Stimulated activated CD8-positive, alpha-beta memory T cell treated with anti-CD3 and anti-CD28 coated beads, Interleukin-4, amount 100 ng/mL, for 4 hours (primary cell): ENCODE measurements at places on chromosomes 2 and 18.

DNA sequence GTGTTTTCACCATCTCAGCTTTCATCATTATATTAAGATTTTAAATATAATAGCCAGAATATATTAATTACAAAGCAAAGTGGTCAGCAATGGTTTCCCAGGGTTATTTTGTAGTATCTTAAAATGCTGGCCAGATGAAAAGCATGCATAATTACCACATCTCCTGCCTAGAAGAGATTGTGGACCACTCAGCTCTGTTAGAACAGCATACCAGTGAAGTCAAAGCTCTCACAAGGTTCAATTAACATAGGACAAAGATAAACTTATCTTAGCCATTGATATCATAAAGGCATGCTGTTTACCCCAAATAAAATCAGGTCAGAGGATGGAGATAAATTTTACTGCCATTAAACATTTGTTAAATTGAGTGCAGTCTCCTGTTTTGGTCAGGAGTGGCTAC, 19.3 kb upstream of the PDE1A start:
- no peak for DNase-seq

DNA sequence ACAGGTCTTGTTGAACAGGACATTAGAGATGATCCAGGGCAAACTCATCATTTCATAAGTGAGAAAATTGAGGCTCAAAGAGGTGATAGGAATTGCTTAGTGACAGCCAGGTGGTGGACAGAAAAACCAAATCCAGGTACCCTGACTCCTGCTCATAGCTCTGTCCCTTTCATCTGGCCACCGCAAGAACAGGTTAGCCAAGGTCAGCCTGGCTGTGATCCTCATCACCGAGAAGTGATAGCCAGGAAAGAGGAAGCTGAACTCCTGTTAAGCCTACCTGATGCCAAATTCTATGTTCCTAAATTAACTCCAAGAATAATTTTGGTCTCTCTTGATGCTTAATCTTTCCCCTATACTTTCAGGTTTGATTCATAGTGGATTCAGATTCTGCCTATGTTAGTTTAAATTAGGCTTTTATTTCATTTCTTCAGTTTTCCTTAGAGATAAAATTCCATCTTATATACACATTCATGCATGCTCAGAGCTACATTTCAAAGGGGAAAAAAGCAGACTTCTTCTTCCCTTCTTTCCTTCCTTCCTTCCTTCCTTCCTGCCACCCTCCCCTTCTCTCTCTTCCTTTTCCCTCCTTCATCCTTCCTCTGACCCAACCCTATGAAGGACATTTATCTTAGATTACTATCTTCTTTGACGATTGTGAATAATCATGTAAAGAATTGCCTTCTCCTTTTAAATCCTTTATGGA, 17.3 kb upstream of the CRIM1 start:
- no peak for DNase-seq

GRCh38 chr18:80190311-80190710, 57.0 kb downstream of the PARD6G start:
- DNase-seq, result no peak

GRCh38 chr2:8327371-8328100, 354.3 kb upstream of the ID2 start:
- no peak for DNase-seq

GRCh38 chr2:241857572-241858121, 1.0 kb downstream of the PDCD1 start:
- no peak for DNase-seq

DNA sequence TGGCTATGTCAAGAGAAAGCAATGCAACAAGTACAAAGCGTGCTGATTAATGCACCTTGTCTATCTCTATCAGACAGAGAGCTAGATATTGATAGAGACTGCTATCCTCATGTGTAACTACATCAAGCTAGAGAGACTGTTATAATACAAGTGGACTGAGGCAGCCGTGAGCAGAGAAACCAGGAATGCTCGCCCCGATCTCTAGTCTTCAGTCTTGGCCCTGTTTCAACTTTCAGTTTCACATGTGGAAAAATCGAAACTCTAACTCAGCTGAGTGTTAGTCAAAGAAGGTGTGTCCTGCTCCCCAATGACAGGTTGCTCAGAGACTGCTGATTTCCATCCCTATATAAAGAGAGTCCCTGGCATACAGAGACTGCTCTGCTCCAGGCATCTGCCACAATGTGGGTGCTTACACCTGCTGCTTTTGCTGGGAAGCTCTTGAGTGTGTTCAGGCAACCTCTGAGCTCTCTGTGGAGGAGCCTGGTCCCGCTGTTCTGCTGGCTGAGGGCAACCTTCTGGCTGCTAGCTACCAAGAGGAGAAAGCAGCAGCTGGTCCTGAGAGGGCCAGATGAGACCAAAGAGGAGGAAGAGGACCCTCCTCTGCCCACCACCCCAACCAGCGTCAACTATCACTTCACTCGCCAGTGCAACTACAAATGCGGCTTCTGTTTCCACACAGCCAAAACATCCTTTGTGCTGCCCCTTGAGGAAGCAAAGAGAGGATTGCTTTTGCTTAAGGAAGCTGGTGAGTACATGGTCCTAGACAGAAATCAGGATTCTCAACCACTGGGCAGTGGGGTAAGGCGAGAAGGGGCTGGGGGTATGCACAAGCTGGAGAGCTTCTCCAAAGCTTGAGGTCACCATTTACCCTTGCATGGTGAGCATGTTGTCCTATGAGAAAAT, at the start of gene RSAD2:
Gene RSAD2 (plus strand): TSS at position 376 of the 903 bp plus-strand sequence. CDS start 24 bp downstream, at position 400.
- no peak for DNase-seq
